ENCODE measurements at places on chromosomes 12 and 14.
A peak's percentile ranks its signal among the peaks of the same experiment; 100 is the strongest.

DNA sequence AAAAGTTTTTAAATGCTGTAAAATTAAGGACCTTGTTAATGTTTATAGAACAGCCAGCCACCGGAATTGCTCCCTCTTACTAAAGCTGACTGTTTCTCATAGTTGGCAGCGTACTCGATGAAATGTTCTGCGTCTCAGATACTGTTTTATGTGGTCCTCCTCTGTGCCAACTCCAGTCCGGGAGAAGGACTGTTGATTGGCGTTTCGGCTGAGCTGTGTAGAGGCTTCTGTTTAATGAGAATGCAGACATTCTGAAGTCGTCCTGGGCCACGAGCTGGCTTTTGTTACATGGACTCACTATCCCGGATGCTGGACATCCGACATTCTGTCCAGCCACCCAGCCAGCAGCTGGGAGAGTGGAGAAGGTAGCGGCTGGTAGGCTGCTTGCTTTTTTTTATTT lies 75.4 kb downstream of the WDR20 start:
- DNase-seq: no peak
- H3K36me3 ChIP-seq: no peaks in the 10 kb centered on the region

DNA sequence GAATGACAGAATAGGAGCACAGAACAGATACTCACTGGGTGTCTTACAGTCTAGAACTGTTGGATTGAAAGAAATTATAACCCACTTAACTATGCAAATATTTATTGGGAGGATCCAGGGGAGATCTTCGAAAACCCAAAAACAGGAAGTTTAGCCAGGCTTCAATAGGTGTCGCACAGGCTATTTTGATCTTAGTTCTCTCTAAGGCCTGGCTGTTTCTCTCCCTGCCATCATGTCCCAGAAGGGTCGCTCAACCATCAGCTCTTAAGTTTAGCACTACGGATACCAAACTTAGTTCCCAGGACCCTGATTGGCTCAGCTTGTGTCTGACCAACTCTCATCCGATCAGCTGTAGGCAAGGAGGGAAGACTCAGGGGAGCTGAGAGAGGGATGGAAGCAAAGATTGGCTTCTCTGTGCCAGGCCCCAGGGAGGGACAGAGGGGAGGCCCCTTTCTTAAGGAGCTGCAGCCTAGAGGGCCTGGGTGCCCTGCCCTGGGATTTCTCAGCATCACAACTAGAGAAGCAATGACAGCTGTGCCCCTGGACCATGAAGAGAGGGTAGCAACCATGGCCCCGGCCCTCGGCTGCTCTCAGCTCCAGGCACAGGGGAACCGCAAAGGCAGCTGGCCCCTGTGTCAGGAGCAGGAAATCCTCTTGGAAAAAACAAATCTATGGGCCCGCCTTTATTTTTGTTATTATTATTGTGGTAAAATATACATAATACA lies 13.5 kb downstream of the PHETA1 start:
- peaks cover 5% of the 10 kb centered on the region for H3K4me1 ChIP-seq
- H3K27me3 ChIP-seq: peaks cover 16% of the 10 kb centered on the region
- no peak overlapping the region for H3K27ac ChIP-seq
- H3K4me3 ChIP-seq: no peak overlapping the region
- no peak for DNase-seq

DNA sequence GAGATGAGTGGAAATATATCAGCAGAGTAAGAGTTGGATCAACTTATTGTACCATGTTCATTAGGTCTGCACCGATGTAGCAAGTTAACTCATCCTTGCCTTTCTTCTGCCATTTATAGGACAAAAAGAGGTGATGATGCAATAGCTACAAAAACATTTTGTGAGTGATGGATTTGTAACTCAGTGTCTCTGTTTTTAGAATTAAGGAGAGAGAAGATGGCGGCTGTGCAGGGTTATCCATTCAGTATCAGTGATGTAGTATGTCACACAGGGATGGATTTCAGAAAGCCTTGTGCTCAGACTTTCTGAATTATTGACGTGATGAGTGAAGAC lies 62.1 kb upstream of the GNPNAT1 start:
- H3K27me3 ChIP-seq: no peaks in the 10 kb centered on the region
- H3K4me1 ChIP-seq: peaks cover 5% of the 10 kb centered on the region
- H3K36me3 ChIP-seq: no peaks in the 10 kb centered on the region
- no peak overlapping the region for H3K27ac ChIP-seq
- DNase-seq: no peak

DNA sequence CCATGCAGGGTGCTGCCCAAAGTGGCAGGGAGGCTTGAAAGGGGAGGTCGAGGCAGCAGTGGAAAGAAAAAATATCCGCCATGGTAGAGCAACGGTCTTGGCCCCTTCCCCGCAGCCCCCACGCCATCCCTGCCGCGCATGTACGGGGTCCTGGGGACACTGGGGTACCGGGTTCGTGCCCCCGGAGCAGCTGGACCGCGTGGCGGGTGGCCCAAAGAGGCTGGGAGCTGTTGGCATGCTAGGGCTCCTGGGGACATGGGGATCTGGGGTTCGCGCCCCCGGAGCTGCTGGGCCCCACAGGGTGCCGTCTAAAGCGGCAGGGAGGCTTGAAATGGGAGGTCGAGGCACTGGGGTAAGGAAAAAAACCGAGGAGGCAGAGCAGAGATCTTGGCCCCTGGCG lies 316.5 kb downstream of the ALG10 start:
- H3K27ac ChIP-seq: no peak overlapping the region
- H3K36me3 ChIP-seq: no peaks in the 10 kb centered on the region
- H3K4me3 ChIP-seq: no peak overlapping the region
- H3K4me1 ChIP-seq: no peaks in the 10 kb centered on the region
- no peaks in the 10 kb centered on the region for H3K27me3 ChIP-seq

GRCh38 chr12:131425112-131426075 lies 285.5 kb upstream of the SFSWAP start:
- no peak overlapping the region for H3K4me3 ChIP-seq
- no peaks in the 10 kb centered on the region for H3K4me1 ChIP-seq
- no peaks in the 10 kb centered on the region for H3K36me3 ChIP-seq
- H3K27ac ChIP-seq: no peak overlapping the region
- peaks cover 21% of the 10 kb centered on the region for H3K27me3 ChIP-seq

DNA sequence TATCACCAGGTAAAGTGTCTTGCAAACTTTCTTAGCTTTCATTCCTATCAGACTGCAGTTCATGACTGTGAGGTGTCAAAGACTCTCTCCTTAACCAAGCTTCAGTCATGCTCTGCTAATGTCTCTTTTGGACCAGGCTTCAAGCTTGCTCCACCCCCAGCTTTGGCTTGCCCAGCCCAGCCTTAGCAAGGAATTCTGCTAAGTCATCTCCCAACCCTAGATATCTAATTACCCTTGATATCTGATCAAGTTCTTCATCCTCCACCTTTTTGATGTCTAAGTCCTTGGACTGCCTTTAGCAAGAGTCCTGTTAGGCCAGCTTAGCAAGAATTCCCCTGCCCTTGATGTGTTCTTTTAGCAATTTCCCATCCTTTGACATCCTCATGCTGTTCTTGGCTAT lies 108.9 kb upstream of the FGD4 start:
- H3K4me3 ChIP-seq: no peak overlapping the region
- DNase-seq: no peak
- H3K4me1 ChIP-seq: no peaks in the 10 kb centered on the region

GRCh38 chr12:53428741-53429140 lies 5.1 kb downstream of the AMHR2 start:
- no peaks in the 10 kb centered on the region for H3K4me1 ChIP-seq
- H3K27me3 ChIP-seq: peaks cover 25% of the 10 kb centered on the region
- H3K4me3 ChIP-seq: no peak overlapping the region
- DNase-seq: no peak

- peaks cover 67% of the 10 kb centered on the region for H3K27me3 ChIP-seq
- DNase-seq: peak; percentile 53
- H3K36me3 ChIP-seq: no peaks in the 10 kb centered on the region
- peak within 1 kb of the TSS; percentile 82 for H3K4me3 ChIP-seq
Observed at GRCh38 chr12:123533672-123534643, at the start of gene RILPL1. RILPL1 (minus strand) TSS chr12:123533719; CDS start chr12:123533482, 237 bp downstream.

DNA sequence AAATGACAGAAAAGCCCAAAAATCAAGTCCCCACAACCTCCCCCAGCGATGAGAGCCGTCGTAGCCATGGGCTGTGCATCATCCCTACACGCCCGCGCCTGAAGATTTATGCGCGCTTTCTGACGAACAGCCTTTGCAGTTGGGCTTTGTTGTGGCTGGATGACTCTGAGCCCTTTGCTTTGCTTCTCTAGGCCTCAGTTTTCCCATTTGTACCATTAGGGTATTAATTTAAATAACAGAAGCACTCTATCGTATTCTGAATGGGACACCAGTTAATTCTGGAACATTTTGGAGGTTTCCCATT lies 24.2 kb downstream of the SFSWAP start:
- H3K27ac ChIP-seq: no peak overlapping the region
- no peaks in the 10 kb centered on the region for H3K27me3 ChIP-seq
- peaks cover 48% of the 10 kb centered on the region for H3K36me3 ChIP-seq
- no peaks in the 10 kb centered on the region for H3K4me1 ChIP-seq

GRCh38 chr14:77141214-77142004 lies at the start of gene ZDHHC22:
ZDHHC22 (minus strand) TSS chr14:77141791; CDS start chr14:77139738, 2,053 bp downstream.
- H3K27me3 ChIP-seq: peaks cover 94% of the 10 kb centered on the region
- H3K27ac ChIP-seq: no peak within 1 kb of the TSS
- peaks cover 16% of the 10 kb centered on the region for H3K4me1 ChIP-seq

DNA sequence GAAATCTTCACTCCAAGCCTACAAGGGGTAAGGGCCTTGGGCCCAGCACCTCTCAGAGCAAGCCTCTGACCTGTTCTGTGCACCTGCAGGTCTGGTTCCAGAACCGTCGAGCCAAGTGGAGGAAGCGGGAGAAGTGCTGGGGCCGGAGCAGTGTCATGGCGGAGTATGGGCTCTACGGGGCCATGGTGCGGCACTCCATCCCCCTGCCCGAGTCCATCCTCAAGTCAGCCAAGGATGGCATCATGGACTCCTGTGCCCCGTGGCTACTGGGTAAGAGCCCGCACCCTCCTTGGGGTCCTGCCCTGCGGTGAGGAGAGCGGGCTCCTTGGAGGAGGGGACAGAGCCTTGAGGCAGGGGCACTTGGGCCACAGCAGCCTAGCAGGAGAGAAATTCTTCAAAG lies 20.3 kb downstream of the VSX2 start:
- H3K4me1 ChIP-seq: peaks cover 12% of the 10 kb centered on the region
- H3K27ac ChIP-seq: no peak overlapping the region
- H3K4me3 ChIP-seq: no peak overlapping the region
- no peak for DNase-seq

- H3K27ac ChIP-seq: peak within 1 kb of the TSS; percentile 99
- peaks cover 63% of the 10 kb centered on the region for H3K4me1 ChIP-seq
- no peaks in the 10 kb centered on the region for H3K27me3 ChIP-seq
Observed at GRCh38 chr12:121793440-121793837, at the start of gene RHOF. RHOF (minus strand) TSS chr12:121793688; CDS start chr12:121793633, 55 bp downstream.

- H3K4me1 ChIP-seq: no peaks in the 10 kb centered on the region
- H3K27ac ChIP-seq: no peak overlapping the region
- no peaks in the 10 kb centered on the region for H3K36me3 ChIP-seq
- DNase-seq: no peak
Observed at GRCh38 chr12:67884596-67884995, 104.7 kb upstream of the IFNG-AS1 start.

DNA sequence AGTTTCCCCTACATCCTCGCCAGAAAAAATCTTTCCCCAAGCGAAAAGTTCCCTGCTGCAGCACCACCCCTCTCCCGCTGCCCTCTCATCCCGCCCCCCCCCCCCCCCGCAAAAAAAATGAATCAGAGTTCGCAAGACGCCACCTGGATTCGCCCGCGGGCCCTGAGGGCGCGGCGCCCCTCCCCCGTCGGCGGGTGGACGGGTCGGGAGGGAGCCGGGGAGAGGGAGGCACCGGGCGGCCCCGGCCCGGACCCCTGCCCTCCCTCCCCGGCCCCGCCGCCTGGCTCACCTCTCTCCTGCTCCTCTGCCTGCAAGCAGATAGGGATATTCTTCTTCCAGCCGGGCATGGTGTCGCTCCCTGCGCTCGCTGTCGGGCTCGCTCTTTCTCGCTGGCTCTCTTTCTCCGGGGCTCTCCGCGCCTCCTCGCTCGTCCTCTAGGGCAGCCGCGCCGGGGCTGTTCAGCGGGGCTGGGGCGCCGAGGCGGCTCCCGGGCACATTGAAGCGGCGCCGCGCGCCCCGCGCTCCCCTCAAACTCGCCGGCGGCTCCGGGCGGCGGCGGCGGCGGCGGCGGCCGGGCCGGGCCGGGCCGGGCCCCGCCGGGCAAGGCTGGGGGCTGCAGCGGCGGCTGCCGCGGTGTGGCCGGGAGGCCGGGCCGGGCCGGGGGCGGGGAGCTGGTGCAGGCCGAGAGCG lies 200.3 kb upstream of the CAND1 start:
- H3K27me3 ChIP-seq: peaks cover 40% of the 10 kb centered on the region
- no peak overlapping the region for H3K27ac ChIP-seq
- peaks cover 13% of the 10 kb centered on the region for H3K4me1 ChIP-seq
- peak; percentile 63 for DNase-seq
- H3K4me3 ChIP-seq: peak overlapping the region; percentile 83

- no peak for DNase-seq
- H3K4me3 ChIP-seq: no peak overlapping the region
- H3K4me1 ChIP-seq: no peaks in the 10 kb centered on the region
- no peaks in the 10 kb centered on the region for H3K36me3 ChIP-seq
- no peaks in the 10 kb centered on the region for H3K27me3 ChIP-seq
- no peak overlapping the region for H3K27ac ChIP-seq
Observed at GRCh38 chr12:22272335-22273151, 62.0 kb downstream of the ST8SIA1 start.
